AML-193 (cell line): ENCODE measurements at places on chromosomes 1 and 21.

GRCh38 chr1:67110352-67110751 lies 24.4 kb downstream of the C1orf141 start:
- DNase-seq, result peak; percentile 37

- DNase-seq, result no peak
Observed at GRCh38 chr1:208068407-208068806, 157.5 kb upstream of the CD34 start.

GRCh38 chr1:211013346-211014240 lies 120.4 kb downstream of the KCNH1 start:
- DNase-seq, result no peak

GRCh38 chr1:15915991-15916390 lies 59.9 kb downstream of the ZBTB17 start:
- no peak for DNase-seq

DNA sequence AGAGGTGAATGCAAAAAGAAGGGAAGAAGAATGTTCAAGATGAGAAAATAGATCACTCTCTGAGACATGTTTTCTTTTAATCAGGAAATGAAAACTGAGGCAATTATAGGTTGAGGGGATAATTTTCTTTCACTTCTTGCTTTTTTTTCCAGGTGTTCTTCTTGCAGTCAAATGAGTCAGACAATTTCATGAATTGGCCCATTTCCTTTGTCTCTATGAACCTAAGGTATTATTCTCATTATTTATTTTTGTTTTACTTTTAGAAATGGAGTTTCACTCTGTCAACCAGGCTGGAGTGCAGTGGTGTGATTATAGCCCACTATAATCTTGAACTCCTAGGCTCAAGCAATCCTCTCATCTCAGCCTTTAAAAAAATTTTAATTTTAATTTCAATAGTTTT lies 3.5 kb upstream of the VASH2 start:
- DNase-seq, result no peak

GRCh38 chr1:169931795-169932231 lies 38.1 kb upstream of the SCYL3 start:
- DNase-seq, result no peak

DNA sequence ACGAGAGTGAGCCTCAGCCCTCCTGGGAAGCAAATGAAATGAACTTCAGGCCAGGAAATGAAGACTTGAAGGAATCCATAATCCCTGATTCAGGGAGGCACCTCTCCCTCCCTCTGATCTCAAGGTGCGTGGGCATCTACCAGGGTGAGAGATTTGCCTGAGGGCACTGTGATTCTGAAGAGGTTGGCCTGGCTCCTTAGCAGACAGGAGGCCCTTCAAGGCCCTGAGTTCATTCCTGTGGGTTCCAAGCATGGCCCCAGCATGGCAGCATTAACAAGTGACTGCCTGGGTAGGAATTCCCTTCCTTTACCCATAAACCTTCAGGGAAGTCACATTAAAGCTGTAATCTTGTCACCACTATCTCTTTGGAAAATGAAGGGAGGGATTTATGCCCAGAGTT lies 29.8 kb upstream of the IFNGR2 start:
- DNase-seq, result no peak

DNA sequence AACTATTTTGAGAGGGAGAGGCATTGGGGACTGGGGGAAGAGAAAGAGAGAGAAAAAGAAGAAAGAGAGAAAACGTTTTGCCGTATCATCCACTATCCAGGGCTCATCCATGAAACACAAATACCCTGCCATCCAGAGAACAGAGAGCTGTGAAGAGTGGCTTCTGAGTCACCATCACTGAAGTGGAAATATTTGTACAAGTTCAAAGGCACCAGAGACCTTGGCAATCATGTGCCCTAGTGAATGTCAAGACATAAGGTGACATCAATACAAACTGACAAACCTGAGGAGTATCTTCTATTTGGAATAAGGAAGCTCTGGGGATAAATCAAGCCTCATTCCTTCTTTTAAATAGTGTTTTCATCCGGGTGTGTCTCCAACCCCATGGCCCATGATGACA lies 197.2 kb upstream of the PROX1 start:
- DNase-seq, result no peak

GRCh38 chr1:111798580-111798979 lies 42.9 kb downstream of the DDX20 start:
- DNase-seq, result no peak

GRCh38 chr1:147502760-147503159 lies 38.5 kb upstream of the BCL9 start:
- no peak for DNase-seq

- no peak for DNase-seq
Observed at GRCh38 chr1:87706203-87706602, 377.5 kb downstream of the LMO4 start.

- no peak for DNase-seq
Observed at GRCh38 chr1:7178741-7179140, 393.5 kb downstream of the CAMTA1 start.

DNA sequence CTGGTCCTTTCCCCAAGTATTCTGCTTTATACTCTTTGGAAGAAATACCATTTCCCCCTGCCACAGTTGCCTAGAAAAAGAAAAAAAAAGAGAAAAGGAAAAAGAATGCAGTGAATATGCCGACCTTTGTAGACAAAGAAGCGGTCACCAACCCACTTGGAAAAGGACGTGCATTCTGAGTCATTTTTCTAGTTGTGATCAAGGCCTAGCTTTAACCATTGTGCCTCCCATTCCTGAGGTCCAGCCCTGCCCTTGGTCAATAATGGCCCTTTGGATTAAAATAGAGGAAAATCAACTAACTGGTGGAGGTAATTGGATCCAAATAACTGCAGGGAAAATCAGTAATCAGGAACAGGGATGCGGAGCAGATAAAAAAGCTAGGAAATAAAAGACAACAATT lies 24.8 kb downstream of the S1PR1 start:
- no peak for DNase-seq

GRCh38 chr1:233998456-233998855 lies 94.0 kb downstream of the SLC35F3 start:
- no peak for DNase-seq

DNA sequence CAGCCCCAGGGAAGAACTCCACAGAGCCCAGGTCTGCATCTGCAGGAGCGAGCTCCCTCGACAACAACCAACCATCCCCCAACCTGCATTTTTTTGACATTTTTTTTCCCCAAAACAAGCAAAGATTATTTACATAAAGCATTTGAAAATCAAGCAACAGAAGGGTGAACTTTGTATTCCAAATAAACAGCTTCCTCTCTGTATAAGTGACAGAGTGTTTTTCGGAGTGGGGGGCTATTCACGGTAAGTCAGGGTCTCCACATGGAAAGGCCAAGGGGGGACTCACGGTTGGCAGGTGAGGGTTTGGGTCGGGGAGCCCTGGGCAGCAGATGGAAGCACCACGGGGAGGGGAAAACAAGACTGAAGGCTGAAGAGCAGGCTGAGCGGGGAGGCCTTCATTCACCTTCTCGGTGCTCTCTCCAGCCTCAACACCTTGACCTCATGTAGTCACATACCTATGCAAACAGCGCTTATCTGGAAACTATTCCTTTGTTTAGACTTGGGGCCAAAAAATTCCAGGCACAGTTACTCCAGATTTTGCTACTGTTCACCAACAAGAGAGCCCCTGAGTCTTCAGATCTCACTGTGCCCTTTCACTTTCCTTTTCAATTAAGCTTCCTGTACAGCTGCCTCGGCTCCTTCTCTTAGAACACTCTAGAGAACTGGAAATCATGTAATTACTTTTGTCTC lies 27.6 kb downstream of the C2CD2 start:
- DNase-seq, result peak; percentile 24

DNA sequence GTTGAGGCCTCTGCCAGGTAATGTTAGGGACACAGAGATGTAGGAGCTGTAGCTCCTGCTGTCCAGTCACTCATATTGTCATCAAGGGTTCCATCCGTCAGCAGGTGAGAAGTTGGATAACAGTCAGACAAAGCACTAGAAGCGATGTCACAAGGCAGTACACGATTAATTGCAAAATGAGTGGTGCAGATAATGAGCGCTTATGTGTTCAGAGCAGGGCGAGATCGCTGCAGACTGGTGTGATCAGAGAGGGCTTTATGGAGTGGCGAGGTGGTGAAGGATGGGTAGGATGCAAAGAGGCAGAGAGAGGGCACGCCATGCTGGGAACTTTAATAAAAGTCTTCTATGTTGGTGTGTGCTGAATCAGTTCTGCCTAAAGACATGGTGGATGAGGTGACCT lies 8.8 kb downstream of the TMCC2 start:
- DNase-seq, result no peak

DNA sequence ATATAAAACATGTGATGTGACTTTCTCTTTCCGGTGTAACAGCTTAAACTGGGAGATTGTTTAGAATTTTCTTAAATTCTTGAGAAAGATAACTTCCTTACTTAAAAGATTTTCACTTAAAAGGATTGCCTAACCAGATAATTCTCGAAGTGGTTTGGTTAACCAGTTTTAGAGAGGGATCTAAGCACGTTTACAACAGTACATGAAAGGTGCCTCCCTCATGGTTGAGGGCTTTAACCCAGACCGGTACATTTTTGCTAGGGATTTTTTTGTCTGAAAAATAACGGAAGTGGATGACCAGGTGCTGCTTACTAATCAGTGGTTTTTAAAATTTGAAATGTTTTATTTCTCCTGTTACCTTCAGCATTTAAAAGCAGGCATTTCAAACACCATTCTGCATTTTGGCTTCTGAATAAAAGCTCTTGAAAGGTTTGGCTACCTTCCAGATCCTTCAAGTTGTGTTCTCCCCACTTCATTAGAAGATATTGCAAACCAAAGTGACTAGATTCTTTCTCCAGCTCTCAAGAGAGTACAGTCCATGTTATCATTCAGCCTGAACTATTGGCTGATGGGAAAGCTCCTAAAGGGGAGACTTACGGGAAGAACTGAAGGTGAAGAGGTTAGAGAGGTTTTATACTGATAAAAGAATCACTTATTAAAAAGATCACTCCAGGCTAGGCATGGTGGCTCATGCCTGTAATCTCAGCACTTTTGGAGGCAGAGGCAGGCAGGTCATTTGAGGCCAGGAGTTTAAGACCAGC lies 12.8 kb downstream of the S100PBP start:
- DNase-seq, result no peak

- DNase-seq, result peak; percentile 98
Observed at GRCh38 chr1:235954306-235955283, 87.9 kb upstream of the LYST start.

DNA sequence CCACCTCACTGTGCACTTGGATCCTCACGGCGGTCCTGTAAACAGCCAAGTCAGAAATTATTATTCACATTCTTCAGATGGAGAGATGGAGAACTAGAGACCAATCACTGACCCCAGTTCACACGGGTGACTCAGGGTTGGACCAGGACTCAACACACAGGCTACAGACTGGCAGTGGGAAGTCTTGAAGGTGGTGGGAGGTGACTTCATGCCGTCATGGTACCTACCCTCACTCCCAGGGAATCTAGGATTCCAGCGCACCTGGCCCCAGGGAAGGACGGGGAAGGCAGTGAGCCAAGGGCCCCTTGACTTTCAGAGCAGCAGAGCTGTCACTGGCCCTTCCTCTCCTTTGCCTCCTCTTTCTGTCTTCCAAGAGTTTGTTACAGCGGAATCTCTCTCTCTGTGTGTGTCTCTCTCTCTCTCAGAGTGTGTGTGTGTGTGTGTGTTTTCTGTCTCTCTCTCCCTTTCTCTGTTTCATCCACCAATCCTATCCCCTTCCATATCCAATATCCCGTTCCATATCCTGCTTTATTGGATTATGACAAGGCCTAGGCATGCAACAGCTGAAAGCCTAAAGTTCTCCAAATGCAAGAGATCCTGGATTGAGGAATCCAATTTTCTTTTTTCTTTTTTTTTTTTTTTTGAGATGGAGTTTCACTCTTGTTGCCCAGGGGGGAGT lies 11.7 kb downstream of the OPTC start:
- DNase-seq, result no peak

DNA sequence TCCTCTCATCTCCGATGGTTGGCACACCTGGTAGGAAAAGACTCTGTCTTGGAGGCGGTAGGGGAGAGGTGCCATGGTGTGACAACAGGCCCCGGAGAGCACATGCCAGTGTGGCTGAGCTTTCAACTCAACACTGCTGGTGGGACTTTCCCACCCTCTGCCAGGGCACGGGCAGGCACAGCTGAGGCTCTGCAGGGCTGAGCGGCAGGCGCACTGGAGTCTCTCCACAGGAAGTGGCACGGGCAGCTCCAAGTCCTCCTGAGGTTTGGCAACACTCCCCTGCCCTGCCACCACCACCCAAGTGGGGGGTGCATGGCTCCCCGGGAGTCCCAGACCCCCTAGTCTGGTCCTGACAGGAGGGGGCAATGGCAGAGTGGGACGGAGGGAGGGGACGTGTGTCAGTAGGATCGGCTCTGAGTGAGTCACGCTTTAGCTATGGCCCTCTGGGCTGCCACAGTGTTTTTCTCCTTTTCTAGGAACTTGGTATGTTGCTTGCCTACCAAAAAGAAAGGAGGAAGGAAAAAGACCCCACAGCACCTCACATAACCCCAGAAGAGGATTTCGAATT lies 27.3 kb upstream of the EVA1B start:
- DNase-seq, result peak; percentile 32

DNA sequence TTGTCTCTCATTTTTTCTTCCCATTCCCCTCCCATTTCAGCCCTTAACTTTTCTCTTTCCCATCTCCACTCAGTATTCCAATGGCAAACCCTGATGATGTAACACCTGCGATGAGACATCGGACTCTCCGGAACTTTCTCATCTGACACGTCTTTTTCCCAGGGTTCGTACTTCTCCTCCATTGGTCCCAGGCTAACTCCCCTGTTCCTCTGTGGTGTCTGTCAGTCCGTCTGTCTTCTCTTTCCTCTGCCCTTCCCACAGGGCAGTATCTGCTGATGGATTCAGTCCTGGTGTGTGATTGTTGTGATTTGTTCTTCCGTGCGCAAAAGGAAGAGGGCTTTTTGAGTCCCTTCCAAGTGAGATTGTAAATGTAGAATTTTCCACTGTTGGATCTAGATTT lies 27.7 kb downstream of the VANGL2 start:
- no peak for DNase-seq

DNA sequence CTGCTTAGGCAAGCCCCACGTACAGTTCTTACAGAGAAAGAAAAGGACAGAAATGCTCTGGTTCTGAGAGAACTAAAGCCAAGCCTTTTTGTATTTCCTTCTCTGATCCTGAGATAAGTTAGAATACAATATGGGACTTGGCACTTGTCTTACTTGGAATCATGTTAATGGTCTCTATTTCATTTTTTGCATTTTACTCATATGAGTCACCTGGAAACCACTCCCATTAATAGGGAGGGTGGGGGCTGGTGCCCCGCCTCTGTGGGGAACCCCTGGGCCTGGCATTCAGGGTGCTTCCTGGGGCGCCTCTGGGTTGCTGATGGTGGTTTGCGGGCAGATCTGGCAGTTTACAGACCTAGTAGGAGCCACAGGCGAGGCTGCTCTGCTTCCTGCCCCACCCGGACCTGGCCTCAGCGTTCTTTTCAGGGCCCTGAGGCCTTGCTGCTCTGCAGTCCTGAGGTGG lies 26.7 kb downstream of the TSPAN2 start:
- DNase-seq, result peak; percentile 88

DNA sequence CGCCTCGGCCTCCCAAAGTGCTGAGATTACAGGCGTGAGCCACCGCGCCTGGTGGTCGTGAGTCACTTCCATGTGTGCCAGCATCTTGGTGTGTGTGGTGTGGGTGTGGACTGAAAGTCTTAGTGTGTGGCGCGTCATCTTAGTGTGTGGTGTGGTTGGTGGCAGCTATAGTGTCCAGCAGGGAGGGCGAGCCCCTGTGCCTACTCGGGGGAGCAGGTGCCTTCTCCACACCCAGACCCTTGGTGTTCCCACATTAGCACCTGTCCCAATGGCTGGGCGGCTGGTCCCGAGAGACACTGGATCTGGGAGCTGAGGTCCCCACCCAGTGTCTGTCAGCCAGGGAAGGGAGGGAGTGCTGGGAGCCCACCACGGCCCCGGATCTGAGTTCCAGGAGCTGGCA lies 2.8 kb downstream of the SCNN1D start:
- no peak for DNase-seq
